ENCODE measurements at places on chromosomes 12 and 14.

- no peak for DNase-seq
Measured at GRCh38 chr12:108842361-108842760, 15.0 kb downstream of the SSH1 start.

- DNase-seq: no peak
Measured at GRCh38 chr12:6469609-6470374, 685 bp downstream of the VAMP1 start.

DNA sequence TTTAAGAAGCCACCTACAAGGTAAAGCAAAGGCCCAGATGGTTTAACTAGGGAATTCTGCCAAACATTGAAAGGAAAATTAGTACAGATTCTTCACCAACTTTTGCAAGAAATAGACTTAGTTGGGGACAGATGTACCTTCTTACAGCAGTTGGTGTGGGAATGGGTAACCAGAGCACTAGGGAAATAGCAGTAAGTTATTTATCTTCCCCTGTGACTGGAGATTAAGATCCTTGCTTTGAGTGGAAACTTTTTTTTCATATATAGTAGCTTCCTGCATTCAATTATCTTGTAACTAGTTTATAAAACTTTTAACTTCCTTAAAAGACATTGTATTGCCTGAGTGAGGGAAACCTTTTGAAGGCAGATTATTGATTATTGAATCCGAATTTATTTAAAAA is 44.2 kb downstream of the ARID2 start:
- no peak for DNase-seq

GRCh38 chr14:49939884-49940510 is 47.1 kb downstream of the ARF6 start:
- DNase-seq: no peak

DNA sequence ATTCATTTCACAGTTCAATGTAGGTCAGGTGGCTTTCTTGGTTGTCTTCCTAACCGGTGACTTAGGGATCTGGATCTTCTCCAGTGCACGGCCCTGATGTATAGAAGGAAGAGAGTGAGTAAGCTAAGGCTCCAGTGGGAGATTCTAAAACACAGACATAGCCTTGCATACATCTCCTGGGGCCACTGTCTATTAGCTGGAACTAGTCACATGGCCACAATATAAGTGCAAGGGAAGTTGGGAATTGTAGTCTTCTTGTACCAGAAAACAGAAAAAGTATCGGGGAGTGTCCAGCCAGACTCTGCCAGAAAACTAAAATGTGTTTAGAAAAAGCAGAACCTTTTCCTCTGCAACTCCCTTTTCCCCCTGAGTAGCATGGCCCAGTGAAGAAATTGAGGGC is 531.6 kb downstream of the VRK1 start:
- no peak for DNase-seq

DNA sequence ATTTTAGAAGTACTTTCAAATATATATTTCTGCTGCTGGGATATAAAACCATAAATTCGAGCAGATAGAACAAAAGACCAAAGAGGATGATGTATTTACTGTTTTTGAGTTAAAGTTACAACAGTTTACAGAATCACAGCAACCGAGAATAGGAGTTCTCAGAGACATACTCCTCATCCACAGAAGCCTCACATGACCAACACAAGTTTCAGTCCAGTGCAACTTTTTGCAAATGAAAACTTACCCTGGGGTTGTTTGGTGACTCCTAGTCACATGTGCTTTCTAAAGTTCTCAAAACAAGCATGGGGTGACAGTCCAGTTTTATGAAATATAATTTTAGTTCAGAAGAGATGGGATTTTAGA is 117.1 kb downstream of the PRKCH start:
- no peak for DNase-seq

DNA sequence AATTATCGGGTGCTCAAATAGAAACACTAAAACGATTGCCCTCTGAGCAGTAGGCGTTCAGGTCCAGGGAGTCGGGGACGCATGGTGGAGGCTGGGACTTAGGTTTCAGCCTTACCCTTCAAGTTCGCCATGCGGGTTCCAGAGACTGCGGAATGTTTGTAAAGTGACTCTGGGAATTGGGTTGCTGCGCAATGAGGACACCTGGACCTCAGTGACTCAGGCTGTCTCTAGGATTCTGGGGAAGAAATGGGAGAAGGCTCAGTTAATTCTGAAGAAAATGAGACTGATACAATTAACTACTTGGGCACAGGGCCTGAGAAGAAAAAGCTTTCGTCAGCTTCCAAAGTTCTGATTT is 1.1 kb downstream of the LGALS3 start:
- no peak for DNase-seq

- no peak for DNase-seq
Measured at GRCh38 chr12:87413784-87414183, 615.4 kb downstream of the C12orf50 start.

DNA sequence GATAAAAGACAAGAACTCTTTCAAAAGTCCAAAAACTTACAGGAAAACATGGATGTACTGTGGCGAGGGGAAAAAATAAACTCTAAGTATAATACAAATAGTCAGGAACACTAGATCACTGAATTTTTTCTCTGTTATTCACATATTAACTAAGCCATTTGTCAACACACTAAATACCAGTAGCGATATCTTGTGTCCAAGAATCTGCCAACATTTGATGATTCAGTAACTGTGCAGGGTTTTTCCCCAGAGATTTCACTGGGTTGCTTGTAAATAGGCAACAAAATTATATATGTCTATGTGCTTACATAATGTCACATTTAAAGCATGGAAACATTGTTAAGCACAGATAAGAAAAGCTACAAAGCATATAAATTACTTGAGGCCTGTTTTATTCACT is 205.9 kb downstream of the KIF21A start:
- no peak for DNase-seq

DNA sequence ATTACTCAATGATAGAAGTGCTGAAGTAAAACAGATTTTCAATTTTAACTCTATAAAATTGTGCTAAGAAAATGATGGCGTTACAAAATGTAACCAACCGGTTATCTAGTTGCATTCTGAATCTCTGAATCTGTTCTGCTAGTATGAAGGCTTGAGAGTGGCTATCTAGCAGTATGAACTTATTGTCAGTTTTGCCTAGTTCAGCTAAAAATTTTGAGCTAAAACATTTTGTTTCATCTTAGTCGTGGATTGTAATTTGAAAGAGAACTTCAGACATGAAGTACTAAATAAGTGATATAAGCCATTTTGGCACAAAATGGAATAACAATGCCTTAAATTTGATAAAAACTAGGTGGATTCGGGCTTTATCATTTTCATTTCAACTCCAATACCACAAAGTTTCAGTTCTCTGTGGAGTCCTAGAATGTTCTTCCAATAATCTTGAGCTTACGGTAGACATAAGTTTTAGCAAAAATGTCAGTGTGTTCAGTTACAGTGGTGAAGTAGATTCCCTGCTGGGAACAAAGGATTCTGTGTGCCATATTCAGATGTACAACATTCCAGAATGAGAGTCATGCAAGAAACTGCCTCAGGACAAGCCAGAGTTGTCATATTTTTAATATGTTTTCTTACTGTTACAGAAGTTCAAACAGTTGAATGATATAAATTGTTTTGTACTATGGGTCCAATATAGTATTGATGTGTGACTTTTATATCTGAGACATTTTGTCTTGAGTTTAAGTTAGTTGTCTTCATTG is 28.1 kb downstream of the ATP6V1D start:
- DNase-seq: no peak

DNA sequence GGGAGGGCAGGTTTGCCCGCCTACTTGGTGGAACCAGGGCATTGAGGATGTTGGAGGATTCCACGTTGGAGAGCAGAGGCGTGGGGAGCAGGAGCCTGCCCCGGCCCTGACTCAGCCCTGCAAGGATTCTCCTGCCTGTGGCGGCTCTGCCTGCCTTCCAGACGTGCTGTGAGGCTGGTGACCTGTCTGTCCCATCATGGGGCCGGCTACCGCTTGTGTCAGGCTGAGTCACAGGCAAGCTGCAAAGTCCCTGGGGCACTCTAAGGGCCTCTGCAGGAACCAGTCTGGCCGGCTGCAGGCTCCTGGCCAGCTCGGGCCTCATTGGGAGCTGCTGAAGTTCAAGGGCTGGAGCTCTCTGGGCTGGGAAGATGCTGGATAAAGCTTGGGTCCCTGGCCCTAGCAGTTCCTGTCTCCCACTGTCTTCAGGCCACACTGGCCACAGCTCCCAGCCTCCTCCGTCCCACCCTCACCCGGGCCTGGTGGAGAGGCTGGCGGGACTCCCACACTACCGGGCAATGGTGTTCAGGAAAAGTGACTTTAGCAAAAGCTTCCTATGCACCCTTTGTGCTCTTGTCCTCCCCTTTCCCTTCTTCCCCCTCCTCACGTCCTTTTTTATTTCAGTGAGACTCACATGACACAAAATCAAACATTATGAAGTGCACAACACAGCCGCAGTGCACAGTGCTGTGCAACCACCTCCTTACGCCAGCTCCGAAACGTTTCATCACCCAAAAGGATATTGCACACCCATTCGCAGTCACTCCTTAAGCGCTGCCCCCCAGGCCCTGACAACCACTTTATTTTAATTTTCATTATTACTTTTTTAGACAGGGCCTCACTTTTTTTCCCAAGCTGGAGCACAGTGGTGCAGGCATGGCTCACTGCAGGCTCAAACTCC is 22.0 kb upstream of the ULK1 start:
- no peak for DNase-seq

DNA sequence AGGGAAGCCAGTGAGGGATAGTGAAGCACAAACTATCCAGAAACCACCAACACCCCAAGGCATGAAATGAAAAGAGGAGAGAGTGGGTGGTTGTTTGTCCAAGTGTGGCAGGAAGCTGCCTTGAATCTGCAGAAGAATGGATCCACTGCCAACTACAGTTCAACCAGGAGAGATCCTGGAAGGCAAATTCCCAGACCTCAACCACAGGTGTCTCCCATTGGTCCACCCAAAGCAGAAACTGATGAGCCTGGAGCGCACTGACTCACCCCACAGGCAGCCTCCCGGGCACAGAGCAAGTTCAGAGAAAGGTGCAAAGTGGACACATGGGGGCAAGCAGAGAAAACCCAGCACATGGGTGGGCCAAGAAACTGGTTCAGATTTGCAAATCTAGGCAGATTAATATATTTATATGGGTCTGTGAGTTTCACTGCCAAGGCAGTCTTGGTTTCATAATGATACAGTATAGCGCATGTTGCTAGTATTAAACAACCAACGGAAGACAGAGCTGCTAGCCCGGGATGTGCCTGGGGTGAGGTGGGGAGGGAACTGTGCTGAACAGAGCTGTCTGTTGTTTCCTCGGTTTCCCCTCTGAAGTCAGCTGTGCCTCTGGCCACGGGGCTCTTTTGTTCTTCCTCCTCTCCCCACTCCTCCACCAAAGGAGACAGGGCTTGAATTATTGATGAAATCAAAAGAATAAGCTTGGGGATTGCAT is 416.2 kb upstream of the CCDC196 start:
- DNase-seq: no peak

DNA sequence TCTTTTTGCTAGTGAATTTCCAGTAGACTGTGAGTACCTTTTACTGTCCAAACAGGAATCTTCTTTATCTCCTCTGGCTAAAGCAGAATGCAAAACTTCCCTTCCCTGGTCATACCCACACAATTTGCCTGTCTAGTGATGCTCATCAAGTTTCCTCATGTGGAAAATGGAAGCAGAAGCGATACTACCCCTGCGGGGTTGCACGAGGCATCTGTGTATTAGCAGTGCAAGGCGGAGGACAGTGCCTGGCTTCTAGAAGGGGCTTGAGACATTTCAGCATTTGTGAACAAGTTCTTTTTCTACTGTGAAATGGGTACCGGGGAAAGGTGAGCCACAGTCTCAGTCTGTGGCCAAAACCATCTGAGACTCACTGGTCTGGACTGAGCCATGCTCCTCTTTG is 340.9 kb downstream of the AACS start:
- DNase-seq: no peak

DNA sequence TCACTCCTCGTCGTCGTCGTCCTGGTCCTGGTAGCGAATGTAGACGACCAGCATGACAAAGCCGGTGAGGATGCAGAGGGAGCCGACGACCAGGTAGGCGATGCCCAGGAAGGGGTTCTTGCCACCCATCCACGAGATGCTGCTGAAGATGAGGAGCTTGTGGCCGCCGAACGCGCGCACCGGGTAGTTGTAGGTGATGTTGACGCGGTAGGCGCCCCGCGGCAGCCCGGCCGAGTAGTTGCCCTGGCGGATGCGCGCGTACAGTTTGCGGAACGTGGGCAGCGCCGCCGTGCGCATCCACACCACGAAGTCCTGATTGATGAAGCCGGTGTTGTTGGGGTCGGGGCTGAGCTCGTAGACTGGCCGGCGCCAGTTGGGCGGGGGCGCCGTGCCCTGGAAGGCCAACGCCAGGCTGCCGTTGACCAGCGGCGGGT is 1.0 kb downstream of the TMEM30B start:
- no peak for DNase-seq

DNA sequence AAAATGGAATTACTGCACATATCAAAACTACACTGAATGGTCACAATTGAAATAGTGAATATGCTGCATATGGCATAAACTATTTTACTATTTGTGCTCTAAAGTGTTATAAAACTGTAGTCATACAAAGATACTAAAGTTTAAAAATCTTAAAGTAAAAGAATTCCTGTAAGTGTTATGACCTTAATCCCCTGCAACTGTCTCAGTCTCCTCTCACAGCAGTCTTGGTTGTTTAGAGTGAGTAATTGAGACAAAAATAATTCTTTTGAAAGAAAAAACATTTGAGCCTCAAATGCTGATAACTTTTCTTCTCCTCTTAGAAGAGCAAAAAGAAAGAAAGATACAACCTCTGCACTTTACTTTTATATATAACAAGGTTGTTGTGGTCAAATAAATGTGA is 99.9 kb downstream of the SYT1 start:
- no peak for DNase-seq

GRCh38 chr12:48936379-48936979 is 11.2 kb upstream of the FKBP11 start:
- DNase-seq: peak; percentile 53

GRCh38 chr14:75247286-75247922 is 31.2 kb upstream of the FOS start:
- peak; percentile 37 for DNase-seq

GRCh38 chr12:24705741-24706358 is 243.1 kb downstream of the BCAT1 start:
- no peak for DNase-seq

DNA sequence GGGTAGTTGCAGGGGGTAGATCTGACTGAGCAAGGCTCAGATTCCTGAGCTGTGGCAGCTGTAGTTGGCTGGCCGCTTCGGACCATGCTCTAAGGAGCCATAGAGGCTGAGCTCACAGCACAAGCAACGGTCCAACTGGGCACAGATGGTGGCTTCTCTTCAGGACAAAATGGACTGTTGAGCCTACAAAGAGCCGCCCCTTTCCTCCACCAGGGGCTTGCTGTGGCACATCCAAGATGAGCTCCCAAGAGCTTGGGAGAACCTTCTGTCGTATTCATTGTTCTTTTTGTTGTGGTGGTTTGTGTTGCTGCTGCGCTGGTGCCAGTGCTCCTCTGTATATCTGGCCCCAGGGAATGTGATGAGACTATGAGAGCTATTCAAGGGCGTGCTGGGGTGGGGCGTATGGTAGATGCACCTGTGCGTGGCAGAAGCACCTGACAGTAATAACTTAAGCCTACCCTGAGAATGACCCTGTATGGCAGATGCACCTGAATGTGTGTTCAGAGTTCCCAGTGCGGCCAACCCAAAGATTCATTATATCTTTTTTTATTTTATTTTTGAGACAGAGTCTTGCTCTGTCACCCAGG is 17.8 kb upstream of the LGALS3 start:
- no peak for DNase-seq

- DNase-seq: no peak
Measured at GRCh38 chr14:92392711-92393110, 69.7 kb downstream of the SLC24A4 start.

- no peak for DNase-seq
Measured at GRCh38 chr12:51103977-51104376, 20.6 kb upstream of the CSRNP2 start.
